LNCaP clone FGC (cell line): ENCODE measurements at places on chromosomes 16 and 17.

GRCh38 chr16:17131351-17131750 is 339.4 kb downstream of the XYLT1 start:
- no peak for DNase-seq

GRCh38 chr17:78185981-78186691 is 716 bp downstream of the TK1 start:
- no peak for DNase-seq

DNA sequence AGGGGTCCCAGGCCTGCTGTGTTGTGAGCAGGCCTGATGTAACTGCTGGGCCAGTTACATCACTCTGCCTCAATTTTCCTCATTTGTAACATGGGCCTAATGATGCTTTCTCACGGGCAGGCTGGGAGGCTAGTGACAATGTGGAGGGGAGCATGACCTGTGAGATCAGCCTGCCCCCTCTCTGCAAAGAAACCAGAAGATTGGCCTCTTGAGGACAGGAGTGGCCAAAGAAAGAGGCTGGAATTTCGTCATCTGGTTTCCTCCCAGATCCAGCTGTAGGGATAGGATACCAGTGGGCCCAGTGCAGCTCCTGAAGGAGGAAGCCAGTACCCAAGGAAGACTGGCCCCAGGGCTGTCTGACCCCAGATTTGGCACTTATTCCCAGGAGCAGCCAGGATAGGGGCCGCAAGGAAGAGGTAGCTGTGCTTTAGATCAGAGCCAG is 615 bp upstream of the SREBF1 start:
- DNase-seq = no peak

GRCh38 chr17:45261577-45262515 is at the start of gene SPATA32:
Gene SPATA32, minus strand, starts transcription at chr17:45262094. Its CDS starts 78 bp downstream, at chr17:45262016.
- no peak for DNase-seq

DNA sequence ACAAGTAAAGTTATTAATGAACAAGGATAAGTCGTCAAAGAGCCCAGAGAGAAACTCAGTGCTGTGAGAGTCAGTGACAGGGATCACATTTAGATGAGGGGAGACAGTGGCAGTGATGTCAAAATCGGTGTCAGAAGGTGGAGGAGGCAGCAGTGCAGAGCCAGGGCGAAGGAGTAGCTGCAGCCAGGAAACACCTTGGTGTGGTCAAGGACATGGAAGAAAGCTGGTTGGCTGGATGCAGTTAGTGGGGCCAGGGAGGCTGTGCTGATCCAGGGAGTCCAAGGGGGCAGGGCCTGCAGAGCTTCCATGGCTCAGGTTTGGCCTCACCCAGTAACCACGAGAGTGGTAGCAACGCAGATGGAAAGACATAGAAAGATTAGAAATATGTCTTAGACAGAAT is 50.7 kb upstream of the ADORA2B start:
- no peak for DNase-seq

GRCh38 chr17:4769628-4770027 is 2.1 kb upstream of the TM4SF5 start:
- no peak for DNase-seq

- DNase-seq = no peak
These were observed 304.0 kb downstream of the MAF start for GRCh38 chr16:79296491-79296890.

DNA sequence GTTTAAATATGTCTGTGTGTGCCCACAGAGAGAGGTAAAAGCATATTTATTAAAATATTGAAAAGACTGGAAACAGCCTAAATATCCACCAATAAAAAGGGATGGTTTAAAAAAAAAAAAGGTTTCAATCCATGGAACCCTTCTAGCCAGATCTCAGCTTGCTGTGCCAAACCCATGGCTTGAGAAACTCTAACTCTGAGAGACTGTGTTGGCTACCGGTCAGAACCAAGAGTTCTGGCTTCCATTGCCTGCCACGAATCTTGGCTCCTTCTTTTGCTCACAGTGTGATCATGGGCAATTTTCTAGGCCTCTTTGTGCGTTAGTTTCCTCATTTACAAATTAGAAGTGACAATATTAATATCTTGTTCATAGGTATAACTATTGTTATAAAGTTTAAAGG is 201.3 kb upstream of the IRX3 start:
- no peak for DNase-seq

- no peak for DNase-seq
These were observed 42.3 kb downstream of the HNF1B start for GRCh38 chr17:37702598-37702997.

DNA sequence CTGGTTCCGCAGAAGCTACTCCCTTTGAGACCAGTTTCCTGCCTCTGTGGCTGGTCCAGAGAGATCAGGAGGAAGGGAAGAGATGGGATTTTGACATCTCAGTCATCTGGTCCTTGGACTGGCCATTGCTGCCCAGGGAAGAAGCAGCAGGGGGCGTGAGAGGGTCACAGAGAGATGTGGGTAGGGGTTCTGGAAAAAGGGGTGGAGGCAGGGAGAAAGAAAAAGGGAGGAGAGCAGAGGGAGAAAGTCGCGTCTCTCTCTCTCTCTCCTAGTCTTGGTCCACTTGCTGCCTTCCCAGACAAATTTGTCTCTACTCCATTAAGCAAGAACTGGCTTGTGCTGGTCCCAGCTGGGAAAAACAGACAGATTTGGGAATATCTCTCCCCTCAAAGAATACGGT is 4.4 kb downstream of the SHBG start:
- DNase-seq = no peak

DNA sequence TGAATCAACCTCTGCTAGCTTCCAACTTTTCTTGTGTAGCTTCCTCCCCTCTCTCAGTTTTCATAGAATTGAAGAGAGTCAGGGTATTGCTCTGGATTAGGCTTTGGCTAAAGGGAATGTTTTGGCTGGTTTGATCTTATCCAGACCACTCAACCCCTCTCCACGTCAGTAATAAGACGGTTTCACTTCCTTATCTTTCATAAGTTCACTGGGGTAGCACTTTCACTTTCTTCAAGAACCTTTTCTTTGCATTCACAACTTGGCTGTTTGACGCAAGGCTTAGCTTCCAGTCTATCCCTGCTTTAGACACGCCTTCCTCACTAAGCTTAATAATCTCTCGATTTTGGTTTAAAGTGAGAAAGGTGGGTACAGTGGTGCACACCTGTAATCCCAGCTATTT is 29.7 kb upstream of the OR1A2 start:
- DNase-seq = no peak

DNA sequence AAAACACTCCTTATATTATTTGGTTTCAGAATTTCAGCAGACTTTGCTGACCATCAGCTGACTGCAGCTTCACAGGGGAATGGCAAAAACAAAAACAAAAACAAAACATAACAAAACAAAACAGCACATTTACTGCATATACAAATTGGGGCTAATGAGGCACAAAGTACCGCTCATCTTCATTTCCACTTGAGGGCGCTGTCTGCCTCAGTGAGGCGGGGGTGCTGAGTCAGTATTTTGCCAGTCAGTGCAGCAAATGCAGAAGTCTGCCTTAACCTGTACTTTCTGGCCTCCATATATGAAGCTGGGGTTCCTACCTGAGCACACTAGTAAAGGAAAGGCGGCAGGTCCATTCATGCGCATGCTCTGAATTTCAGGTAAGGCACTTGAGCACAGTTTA is 13.5 kb upstream of the DYNLRB2 start:
- DNase-seq = no peak

DNA sequence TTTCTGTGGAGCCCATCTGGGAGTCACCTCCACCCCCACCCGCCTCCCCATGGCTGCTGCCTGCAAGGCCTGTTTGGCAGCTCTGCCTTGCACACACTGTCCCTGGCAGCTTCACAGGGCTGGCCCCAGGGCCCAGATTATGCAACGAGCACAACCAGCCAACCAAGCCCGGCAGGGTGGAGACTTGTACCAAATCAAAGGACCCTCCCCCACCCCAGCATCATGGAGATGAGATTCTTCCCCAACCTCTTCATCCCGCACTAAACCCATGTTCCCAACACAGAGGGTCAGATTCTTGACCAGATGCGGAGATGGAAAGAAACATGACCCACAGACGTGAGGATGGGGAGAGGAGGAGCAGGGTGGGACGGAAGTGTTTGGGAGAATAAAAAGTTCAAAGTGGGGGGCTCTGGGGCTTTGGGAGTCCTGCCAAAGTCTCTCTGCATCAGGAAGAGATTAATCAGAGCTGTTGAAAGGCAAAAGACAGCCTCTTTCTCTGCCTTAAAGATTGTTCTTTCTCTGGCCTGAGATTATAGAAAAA is 3.8 kb downstream of the SMARCD2 start:
- peak; percentile 95 for DNase-seq
